Activated CD4-positive, alpha-beta T cell treated with anti-CD3 and anti-CD28 coated beads, Interleukin-2, amount 50 U/mL, for 4 hours (primary cell): ENCODE measurements at places on chromosomes 5 and 9.

GRCh38 chr5:126516133-126516532 lies 78.9 kb downstream of the ALDH7A1 start:
- no peak for DNase-seq

DNA sequence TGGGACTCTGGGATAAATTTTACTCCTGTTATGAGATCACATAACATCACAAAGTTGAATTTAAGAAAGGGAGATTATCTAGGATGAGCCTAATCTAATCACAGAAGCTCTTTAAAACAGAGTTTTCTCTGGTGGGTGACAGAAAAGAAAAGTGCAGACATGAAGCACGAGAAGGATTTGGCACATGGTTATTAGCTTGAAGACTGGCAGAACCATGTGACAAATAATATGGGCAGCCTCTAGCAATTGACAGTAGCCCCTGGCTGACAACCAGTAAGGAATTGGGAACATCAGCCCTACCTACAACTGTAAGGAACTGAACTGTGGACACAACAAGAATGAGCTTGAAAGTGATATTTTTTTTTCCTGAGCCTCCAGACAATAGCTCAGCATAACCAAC lies 243.1 kb downstream of the HTR1A start:
- no peak for DNase-seq

- no peak for DNase-seq
Observed at GRCh38 chr9:35603506-35603985, 1.5 kb upstream of the TESK1 start.

DNA sequence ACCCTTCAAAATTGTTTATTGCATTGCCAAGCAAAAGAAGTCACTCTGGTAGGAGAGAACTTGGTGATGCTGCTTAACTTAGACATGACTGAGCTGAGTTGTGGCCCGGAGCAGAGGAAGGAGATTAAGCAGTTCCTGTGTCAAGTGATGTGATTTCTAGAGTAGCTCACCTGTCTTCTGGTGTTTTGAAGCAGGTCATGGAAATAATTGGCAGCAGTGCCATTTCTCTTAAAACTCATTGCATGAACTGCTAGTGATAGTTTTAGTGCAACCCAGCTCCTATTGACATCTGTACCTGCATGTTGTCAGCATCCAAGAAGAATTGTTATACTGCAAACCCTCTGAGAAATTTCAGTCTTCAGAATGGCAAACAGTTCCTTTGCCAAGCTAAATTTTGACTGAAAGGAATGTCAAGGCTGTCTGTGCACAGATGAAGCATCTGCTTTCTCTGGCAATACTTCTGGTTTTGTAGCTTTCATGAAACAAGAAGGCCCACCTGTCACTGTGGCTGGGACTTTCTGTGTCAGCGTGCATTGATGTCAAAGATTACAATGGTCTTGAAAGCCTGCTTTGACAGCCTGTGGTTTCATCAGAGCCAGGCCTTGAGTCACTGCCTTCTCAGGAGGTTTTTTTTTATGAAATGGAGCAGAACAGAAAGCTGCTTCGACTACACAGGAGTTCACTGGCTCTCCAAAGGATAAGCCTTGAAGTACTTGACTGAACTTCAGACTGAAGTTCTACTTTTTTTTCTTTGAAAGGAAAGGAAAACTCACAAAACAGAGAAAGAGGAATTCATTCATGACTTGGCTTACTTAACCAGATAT lies 90.6 kb downstream of the RALGPS1 start:
- DNase-seq: peak; percentile 57

DNA sequence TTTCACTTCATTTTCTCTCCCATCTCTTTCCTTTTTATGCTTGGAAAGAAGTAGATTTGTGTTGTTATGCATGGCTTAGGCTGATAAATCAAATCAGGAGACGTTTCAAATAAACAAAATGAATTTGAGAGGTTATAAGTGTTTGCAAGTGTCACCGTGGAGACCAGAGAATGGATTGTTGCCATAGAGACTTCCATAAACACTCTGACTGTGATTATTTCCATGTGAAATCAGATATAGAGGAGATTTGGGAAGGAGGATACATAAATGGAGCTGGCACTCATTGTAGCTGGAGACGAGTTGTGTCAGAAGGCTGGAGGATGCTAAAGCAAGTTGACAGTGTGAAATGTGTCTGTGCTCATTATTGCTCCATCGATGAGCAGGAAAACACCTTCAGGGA lies 84.2 kb upstream of the PCSK1 start:
- no peak for DNase-seq

DNA sequence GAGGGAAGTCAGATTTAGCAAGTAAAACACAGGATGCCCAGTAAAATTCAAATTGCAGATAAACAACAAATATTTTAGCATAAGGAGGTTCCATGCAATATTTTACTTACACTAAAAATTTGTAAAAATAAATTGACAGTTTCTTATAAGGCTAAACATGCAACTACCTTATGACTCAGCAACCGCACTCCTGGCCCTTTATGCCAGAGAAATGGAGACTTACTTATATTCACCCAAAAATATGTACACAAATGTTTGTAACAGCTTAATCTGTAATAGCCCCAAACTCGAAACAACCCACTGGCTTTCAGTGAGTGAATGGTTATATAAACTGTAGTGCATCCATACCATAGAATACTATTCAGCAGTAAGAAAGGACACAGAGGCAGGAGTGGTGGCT lies 28.6 kb upstream of the TRIM14 start:
- no peak for DNase-seq

- DNase-seq: no peak
Observed at GRCh38 chr5:13510616-13511015, 433.9 kb downstream of the DNAH5 start.

DNA sequence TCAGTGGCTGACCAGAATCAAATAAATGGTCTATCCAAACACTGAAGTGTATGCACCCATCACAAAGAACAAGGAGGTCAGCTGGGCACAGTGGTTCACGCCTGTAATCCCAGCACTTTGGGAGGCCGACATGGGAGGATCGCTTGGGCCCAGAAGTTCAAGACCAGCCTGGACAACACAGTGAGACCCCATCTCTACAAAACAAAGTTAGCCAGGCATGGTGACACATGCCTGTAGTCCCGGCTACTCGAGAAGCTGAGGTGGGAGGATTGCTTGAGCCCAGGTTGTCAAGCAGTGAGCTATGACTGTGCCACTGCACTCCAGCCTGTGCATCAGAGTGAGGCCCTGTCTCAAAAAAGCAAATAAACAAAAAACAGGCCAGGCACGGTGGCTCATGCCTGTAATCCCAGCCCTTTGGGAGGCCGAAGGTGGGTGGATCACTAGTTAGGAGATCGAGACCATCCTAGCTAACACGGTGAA lies 40.5 kb downstream of the SEMA4D start:
- DNase-seq: no peak

DNA sequence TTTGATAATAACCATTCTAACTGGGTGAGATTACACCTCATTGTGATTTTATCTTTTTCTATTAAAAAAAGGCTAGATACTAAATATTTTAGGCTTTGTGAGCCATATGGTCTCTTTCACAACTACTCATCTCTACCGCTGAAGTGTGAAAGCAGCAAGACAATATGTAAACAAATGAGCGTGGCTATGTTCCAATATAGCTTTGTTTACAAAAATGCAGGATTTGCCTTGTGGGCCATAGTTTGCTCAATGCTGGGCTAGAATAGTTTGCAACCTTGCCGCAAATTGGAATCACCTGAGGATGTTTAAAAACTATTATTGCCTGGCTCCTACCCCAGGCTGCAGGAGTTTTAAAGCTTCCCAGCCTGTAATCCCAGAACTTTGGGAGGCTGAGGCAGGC lies 10.2 kb upstream of the GPR150 start:
- DNase-seq: no peak

GRCh38 chr5:154165886-154166285 lies 24.6 kb upstream of the GALNT10 start:
- no peak for DNase-seq

- no peak for DNase-seq
Observed at GRCh38 chr5:33400675-33401074, 40.1 kb upstream of the TARS1 start.

DNA sequence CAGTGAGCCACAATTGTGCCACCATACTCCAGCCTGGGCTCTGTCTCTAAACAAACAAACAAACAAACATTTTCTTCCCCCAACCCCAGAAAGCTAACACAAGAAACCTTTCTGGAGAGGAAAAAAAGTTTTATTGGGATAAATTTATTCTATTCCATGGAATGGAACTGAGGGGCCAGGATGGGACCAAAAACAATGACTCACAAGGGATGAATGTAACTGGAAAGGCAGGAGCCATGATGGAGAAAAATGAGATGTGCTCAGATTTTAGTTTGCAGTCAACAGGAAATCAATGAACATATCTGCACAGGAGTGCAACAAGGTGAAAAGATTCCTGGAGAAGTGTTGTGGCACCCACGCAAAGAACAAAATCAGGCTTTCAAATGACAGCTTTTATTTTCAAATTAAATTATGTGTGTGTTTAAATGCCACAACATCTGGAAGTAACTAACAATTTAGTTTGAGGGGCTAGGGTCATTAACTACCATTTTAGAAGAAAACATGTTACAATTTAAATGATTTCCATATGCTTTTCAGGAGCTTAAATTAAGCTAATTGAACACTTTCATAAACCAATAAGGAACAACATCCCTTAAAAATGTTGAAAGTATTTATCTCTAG lies 208.6 kb downstream of the TSSK1B start:
- DNase-seq: no peak

DNA sequence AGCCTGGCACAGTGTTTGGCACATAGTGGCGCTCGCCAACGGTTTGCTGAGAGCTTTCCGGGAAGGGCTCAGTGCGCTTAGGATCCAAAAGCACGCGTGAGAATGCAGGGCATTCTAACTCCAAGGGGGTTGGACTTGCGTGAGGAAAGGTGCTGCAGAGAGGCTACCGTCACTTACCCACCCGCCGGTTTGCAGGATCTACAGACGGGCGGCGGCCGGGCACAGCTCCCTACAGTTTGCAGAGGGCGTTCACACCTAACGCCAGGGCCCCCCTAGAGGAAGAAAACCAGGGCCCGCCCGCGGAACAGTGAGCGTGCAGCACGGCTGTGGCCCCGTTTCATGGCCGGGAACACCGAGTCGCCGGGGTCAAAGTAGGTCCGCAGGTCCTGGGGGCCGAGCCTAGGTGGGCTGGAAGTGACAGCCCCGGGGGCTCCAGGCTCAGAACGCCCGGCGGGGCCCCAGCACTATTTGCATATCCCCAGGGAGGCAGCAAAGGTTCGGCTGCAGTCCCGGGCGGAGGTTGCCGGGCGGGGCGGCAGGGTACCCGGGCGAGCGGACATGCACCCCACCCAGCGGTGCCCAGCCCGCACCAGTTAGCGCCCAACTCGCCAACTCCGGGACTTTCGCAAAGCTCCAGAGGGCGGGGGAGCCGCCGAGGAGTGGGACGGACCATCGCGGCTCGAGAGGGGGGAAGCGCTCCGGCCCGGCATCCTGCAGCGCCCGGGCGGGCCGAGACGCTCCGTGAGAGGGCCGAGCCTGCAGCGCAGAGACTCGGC lies 526 bp upstream of the GALNT10 start:
- DNase-seq: peak; percentile 67

GRCh38 chr9:135951889-135952663 lies 9.1 kb downstream of the UBAC1 start:
- DNase-seq: no peak

DNA sequence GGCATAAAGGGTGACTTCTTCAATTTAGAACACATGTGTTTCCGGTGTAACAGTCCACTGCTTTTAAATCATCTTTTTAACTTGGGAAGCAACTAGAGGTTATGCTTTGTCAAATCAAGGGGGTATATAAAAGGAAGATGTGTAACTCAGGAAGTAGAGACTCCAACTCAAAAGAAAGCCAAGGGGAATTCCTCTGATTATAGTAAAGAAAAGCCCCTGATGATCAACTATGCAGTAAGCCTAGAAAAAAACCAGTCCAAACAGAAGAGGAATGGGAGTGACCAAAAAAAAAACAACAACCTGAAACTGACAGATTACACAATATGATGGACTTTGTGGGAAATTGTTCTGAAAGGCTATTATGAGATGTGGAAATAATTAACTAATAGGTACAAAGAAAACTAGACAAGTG lies 90.3 kb downstream of the AK8 start:
- no peak for DNase-seq

- DNase-seq: no peak
Observed at GRCh38 chr5:6508931-6509330, 60.3 kb downstream of the UBE2QL1 start.

DNA sequence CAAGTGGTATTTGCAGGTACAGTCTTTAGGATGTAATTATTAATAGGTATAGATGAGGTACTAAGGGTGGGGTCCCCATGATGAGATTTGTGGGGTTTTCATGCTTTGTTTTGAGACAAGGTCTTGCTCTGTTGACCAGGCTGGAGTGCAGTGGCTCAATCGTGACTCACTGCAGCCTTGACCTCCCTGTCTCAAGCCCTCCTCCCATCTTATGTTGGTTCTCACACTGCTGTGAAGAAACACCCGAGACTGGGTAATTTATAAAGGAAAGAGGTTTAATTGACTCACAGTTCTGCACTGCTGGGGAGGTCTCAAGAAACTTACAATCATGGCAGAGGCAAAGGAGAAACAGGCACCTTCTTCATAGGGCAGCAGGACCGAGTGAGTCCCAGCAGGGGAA lies 217.5 kb downstream of the CDK5RAP2 start:
- DNase-seq: no peak

- DNase-seq: no peak
Observed at GRCh38 chr9:4559261-4560182, 69.3 kb downstream of the SLC1A1 start.

DNA sequence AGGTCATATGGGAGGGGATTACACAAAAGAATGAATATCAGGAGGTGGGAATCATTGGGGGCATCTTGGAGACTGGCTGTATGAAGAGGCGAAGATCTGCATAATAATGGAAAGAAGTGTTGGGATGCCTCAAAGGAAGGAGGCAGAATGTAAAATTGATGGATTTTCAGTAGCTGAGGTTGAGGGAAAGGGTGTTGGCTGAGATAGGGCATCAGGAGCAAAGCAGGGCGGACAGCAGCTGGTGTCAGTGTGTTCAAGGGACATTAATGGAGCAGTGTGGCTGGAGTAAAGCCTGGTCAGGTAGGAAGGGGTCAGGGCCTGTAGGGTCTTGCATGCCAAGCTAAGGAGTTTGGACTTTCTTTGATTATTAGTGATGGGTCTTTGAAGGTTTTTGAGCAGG lies 65.2 kb upstream of the TNFAIP8 start:
- no peak for DNase-seq

DNA sequence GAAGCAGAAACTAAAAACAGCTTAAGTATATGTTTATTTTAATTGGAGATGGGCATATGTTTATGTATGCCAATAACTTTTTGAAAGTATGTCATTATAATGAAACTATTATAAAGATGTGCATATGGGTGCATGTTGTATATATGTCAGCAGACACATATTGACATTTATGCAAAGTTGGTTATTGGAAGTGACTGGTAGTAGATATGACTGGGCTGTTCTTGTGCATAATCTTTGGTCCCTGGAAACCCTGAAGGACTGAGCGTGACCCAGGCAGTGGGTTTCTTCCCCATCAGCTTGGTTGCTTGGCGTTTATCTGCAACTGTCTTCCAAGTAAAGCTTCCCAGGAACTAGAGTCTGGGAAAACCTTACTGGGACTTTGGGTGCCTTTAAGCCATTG lies 25.7 kb downstream of the ANKRA2 start:
- no peak for DNase-seq

- DNase-seq: no peak
Observed at GRCh38 chr5:140223567-140223966, 48.6 kb downstream of the CYSTM1 start.

GRCh38 chr5:141928051-141928450 lies 4.4 kb downstream of the DELE1 start:
- DNase-seq: no peak

- no peak for DNase-seq
Observed at GRCh38 chr5:33260098-33260497, 180.7 kb upstream of the TARS1 start.

GRCh38 chr5:33843579-33843978 lies 48.2 kb downstream of the ADAMTS12 start:
- DNase-seq: no peak

- no peak for DNase-seq
Observed at GRCh38 chr9:82721593-82721992, 341.3 kb downstream of the RASEF start.
